Activated T-cell treated with anti-CD3 and anti-CD28 coated beads for 48 hours (primary cell): ENCODE measurements at places on chromosomes 11 and 22.

- no peak for DNase-seq
Measured at GRCh38 chr11:133175103-133175502, 357.2 kb downstream of the OPCML start.

DNA sequence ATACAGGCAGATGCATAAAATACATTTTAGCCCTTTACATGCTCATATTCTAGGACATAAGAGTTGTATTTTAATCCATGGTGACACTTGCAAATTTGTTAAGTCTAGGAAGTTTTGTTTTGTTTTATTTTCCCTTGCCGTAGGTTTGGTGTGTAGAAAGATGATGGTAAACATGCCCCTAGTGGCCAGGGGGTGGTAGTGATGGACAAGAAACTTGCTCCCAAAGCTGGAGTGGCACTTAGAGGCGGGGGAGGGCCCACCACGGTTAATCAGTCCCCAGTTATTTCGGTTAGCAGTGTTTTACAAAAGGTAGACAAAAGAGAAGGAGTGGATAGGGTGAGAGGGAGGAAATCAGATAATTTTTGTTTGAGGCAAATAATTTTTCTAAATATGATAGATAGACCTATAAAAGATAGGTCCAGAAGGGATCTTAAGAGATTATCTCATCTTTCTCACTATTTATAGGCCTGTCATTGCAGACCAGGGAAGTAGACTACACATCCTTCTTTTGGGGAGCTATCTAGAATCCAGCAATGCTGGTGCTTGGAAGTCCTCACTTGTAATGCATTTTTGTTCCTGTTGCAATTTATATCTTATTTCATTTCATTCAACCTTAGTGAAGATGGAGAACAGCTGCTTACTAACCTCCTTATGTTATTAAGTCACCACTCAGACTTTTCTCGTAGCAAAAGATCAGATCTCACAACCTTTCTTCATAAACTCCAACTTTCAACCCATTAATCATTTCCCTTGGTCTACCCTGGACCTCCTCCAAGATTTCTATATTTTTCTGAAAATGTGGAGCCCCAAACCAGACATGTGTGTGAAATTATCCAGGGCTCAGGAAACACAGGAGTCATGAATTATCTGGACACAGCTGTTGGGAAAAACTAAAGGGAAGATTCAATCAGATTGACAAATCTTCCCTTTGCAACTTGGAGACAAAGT, 5.9 kb upstream of the BDNF start:
- no peak for DNase-seq

DNA sequence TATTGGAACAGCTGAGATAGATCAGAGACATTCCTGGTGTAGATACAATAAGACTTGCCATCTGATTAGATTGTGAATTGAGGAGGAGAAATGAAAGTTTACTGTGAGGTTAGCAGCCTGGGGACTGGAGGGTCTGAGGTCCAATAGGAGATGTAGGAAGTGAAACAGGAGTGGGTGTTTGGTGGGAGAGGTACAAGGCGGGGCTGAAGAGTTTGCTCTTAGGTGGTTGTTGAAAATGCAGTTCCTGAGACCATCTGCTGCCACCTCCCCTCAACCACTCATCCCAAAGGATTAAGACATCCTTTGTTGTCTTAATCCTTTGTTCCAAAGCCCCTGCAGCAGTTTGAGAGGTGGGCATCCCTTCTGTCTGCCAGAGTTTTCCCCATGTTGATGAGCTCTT, 14.8 kb downstream of the PIWIL4 start:
- DNase-seq = no peak

- no peak for DNase-seq
Measured at GRCh38 chr11:97770570-97770969, 1250.2 kb upstream of the CNTN5 start.

GRCh38 chr11:22304337-22304961, 33.7 kb upstream of the SLC17A6 start:
- DNase-seq = no peak

GRCh38 chr11:114416441-114416961, 16.0 kb downstream of the RBM7 start:
- DNase-seq = no peak

DNA sequence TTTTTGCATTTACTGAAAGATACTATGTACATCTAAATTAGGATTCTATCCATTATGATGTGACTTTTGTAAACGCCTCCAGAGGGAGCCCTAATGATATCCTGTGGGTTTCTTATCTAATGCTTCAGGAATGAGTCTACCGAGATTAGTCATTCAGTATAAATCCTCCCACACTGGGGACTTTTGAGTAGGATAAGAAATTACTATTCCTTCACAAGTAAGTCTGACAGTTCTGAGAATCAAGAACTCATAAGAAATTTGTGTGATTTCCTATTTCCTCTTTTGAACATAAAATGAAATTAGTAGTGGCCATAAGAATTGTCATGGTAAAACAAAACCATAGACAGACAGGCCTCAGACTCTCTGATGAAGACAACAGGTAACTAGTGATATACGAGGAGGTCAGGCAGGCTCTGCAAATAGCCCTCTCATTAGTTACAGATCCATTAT, 10.0 kb upstream of the OR5M1 start:
- no peak for DNase-seq

- no peak for DNase-seq
Measured at GRCh38 chr11:134512061-134512460, 100.0 kb upstream of the B3GAT1 start.

DNA sequence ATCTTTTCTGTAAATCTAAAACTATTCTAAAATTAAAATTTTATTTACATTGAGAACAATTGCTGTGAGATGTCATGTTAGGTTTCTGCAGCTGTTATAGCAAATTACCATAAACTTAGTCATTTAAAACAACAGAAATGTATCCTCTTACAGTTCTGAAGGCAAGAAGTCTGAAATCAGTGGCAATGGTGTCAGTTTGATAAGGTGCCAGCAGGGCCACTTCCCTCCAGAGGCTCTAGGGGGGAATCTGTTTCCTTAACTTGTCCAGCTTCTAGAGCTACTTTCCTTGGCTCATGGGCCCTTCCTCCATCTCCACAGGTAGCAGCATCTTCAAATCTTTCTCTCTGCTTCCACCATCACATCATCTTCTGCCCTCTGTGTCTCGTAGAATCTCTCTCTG, 23.0 kb downstream of the MOGAT2 start:
- DNase-seq = no peak

- no peak for DNase-seq
Measured at GRCh38 chr22:34849965-34850364, 216.0 kb upstream of the ISX start.

DNA sequence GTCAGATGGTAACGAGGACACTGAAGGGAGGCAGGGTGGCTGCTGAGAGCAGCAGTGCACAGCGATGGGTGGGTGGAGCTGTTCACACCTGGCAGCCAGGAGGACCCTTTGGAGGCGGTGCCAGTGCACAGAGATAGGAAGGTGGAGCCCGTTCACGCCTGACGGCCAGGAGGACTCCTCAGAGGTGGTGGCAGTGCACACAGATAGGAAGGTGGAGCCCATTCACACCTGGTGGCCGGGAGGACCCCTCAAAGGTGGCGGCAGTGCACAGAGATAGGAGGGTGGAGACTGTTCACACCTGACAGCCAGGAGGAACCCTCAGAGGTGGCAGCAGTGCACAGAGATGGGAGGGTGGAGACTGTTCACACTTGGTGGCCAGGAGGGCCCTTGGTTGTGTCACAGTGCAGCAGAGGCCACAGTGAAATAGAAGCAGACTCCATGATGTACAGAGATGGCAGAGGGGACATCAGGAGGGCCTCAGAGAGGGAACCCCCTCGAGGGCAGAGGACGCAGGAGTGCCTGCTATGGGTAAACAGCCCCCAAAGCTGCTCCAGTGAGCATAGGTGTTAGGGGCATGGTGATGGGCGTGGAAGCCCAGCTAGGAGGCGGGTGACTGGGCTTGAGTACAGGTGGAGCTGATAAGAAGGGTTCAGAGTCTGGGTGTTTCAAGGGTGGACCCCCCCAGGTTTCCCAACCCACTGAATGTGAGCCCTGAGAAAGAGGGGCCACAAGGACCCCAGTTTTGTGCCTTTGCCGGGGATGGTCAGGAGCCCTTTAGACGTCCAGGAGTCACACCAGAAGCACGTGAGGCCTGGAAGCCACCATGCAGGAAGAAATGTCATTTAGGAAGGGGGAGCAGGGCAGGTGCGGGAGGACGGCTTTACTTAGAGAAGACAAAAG, 566.7 kb downstream of the BRD1 start:
- no peak for DNase-seq

- DNase-seq = no peak
Measured at GRCh38 chr22:44399906-44400762, 87.4 kb upstream of the SHISAL1 start.
